ENCODE measurements at places on chromosomes 7 and 10.

DNA sequence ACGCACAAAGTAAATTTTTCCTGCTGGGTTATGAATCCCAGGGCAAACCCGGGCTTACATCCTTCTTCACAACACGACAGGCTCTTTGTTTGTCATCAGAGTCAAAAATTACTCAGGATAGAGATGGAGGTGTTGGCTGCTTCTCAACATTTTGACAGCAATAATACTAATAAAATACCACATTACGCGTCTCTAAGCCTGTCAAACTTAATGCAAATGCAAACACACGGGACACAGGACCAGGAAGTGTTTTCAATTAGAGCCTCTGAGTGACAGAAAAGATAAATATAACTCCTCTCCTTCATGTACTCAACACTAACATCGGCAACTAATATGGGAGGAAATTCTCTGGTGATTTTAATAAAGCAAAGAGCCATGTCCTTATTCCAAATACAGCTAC lies 128.4 kb downstream of the SFMBT2 start:
- DNase-seq = no peak

DNA sequence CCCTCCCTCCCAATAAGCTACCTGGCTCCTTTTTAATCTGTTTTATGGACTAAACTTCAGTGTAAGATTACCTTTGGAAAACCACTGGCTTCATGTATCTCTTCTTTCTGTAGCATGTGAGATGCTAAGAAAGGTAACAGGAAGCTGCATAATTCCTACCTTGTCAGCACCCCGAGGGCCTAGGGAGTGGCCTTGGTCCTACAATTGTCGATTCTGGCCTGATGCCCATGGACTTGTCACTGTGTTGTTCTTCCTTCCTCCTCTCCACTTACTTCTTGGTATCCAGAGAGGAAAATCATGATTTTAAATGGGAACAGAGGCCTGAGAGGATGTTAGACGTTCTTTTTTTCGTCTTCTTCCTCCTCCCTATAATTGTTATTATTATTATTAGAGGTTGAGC lies 42.9 kb upstream of the PDZD8 start:
- DNase-seq = no peak

DNA sequence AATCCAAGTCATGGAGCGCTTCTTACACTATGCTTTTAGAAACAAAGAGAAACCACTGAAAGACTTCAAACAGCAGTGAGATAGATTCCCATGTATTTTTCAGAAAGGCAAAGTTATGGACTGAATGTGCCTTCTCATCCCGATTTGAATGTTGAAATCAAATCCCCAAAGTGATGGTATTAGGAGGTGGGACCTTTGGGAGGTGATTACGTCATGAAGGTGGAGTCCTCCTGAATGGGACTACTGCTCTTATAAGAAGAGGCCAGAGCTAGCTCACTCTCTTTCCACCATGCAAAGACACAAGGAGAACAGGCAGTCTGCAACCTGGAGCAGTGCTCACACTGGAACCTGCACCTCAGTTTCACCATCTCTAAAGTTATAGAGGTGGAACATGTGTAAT lies 1279.8 kb downstream of the GATA3 start:
- no peak for DNase-seq

- DNase-seq = no peak
These were observed 121.1 kb downstream of the MALRD1 start for GRCh38 chr10:19169684-19170083.

GRCh38 chr7:28180364-28181147 lies at the start of gene JAZF1:
Gene JAZF1 (minus strand): TSS chr7:28180795.
- no peak for DNase-seq

All from HCT116 (cell line).